ENCODE measurements at places on chromosomes 5 and 9.

DNA sequence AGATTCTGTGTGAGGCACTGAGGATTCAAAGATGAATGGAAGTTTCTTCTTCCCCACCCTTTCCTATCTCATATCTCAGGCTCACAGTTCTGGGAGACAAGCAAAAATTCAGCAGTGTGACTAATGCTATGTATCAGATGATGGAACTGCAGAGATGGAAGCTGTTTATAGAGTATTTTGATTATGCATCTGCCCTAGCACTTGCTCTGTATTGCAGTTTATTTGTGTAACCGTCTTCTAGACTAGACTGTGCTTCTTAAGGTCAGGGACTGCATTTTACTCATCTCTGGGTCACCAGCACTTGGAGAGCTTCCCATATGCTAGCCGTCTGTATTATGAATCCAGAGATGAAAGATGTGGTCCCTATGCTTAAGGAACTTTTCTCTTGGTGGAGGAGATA is 12.6 kb downstream of the CAVIN4 start:
- DNase-seq, result no peak

- DNase-seq, result no peak
Measured at GRCh38 chr9:116020146-116020545, 133.4 kb upstream of the PAPPA start.

GRCh38 chr9:1001838-1002237 is 25.4 kb downstream of the DMRT3 start:
- DNase-seq, result no peak

DNA sequence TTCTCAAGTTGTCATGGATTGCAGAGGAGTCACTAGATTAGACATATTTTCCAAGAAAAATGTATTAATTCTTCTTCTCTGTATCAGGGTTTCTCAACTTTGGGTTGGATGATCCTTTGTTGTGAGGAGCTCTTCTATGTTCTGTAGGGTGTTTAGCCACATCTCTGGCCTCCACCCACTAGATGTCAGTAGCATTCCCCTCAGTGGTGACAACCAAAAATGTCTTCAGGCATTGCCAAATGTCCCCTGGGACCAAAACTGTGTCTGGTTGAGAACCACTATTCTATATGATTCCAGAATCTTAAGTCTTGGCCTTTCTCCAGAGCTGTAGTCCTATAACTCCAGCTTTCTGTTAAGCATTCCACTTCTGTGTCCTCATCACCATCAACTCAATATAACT is 220.9 kb downstream of the KIAA0825 start:
- DNase-seq, result no peak

- DNase-seq, result no peak
Measured at GRCh38 chr5:173714551-173715428, 98.3 kb upstream of the BOD1 start.

- DNase-seq, result no peak
Measured at GRCh38 chr5:149271716-149272563, at the start of gene AFAP1L1. Gene AFAP1L1, plus strand, starts transcription at chr5:149271859. Its CDS starts 110 bp downstream, at chr5:149271969.

DNA sequence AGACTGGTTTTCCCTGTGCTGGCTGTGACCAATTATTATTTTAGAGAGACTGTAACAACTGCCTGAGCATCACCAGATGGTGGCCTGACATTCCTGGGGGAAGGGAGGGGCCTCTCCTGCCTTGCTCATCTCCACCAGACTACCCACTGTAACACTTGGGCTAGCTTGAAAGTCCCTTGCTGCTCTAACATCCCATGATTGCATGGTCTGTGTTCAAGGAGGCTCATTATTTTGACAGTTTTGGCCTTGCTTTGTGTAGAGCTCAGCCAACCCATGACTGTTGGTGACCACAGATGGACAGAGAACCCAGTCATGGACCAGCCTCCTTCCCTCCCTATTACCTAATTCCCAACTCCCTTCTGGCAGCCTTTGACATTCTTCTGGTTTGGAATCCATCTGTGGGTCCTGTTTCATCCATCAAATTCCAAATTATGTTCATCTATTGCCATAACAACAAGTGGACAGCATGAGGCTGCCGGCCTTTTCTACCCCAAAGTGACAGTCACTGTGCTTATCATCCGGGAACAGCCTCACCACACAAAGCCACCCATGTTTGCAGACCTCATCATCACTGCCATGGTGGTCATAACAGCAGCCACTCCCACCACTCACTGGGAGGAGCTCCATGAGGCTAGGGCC is 49.0 kb upstream of the ICE1 start:
- DNase-seq, result no peak

- DNase-seq, result no peak
Measured at GRCh38 chr9:71819115-71819739, 50.9 kb upstream of the CEMIP2 start.

DNA sequence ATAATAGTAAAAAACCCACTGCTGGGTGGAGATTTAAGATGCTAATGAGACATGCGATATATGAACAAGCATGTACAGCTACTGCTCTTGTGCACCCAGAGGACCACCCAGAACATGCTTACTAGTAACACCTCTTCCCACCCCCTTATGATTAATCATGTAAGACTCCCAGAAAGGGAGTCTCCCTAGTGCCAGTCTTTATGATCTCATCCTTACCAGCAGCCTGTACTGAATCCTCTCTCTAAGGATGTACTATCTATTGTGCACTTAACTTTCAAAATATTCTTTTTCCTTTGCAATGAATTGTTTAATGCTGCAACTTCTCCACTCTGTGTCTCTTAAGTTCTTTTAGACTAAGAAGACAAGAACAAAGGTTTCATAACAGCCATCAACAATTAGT is 9.1 kb upstream of the MAT2B start:
- no peak for DNase-seq

GRCh38 chr5:160959804-160960203 is 107.8 kb upstream of the ATP10B start:
- no peak for DNase-seq

DNA sequence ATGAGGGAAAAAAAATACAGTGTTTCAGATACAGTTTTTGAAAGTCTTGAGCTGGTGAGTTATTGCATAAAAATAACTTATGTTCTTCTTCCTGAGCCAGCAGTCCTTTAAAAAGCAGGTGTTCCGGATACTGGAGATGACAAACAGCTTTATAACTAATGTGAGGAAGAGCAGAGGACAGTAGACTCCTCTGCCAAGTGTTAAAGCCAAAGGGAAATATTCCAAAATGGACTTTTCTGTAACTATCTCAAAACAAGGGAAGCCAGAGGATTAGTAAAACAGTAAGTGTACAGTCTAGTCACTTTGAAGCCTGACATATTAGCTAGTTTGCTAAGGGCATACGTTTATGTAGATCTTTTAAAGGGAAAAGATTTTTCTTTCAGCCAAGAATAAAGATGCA is 11.0 kb upstream of the SNCAIP start:
- no peak for DNase-seq

DNA sequence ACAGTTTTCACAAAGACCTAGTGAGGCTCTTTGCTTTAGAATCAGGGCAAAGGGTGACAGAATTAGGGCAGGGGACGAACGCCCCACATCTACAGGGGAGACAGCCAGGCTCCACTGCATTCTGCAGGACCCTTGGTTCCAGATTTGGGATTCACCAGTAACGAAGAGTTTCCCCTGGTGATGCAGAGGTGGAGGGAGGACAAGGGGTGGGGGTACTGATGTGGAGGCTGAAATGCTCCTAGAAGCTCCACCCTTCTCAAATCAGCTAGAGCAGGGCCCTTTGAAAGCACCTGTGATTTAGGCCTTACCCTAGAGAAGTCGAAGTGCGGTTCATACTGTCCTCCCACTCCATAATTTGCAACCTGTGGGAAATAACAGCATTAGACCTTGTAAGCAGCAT is 29.1 kb downstream of the P4HA2 start:
- no peak for DNase-seq

DNA sequence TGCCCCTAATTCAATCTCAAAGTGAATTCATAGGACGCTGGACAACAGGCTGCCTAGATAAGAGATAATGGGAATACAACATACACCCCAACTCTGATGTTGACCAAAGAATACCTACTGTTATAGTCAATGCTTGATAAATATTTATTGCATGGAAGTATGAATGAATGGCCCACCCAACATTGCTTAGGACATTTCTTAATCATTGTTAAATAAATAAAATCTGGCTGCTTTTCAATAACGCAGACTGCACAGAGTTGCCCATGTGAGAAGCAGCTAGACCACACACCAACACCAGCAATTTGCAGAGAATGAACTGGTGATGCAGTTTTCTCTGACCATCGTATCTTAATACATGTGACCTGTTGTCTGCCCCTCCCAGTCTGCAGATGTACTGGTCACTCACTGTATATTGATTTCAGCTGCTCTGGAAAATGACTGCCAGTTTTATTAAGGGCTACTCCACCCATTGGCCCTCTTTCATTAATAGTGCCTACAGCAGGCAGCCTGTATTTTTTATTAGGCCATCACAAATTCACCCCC is 236.2 kb upstream of the WWC1 start:
- DNase-seq, result no peak

- DNase-seq, result no peak
Measured at GRCh38 chr5:8908055-8908683, 637.7 kb downstream of the SEMA5A start.

- DNase-seq, result no peak
Measured at GRCh38 chr5:154793599-154794524, 38.7 kb downstream of the LARP1 start.

GRCh38 chr5:40477856-40478546 is 201.7 kb upstream of the PTGER4 start:
- no peak for DNase-seq

DNA sequence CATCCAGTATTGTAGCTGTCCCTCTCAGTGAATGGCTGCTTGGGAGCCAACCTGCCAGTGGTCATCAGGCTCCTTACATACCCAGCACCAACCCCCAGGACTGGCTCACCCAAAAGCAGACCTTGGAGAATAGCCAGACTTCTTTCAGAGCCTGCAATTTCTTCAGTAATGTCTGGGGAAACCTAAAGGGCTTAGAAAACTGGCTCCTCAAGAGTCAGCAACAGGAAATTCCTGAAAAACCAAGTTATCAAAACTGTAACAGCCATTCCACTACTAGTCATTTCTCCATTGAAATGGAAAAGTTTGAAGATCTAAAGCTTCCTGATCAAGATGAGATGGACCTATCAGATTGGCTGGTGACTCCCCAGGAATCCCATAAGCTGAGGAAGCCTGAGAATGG is 12.3 kb upstream of the STING1 start:
- no peak for DNase-seq

GRCh38 chr5:39517800-39518199 is 93.0 kb upstream of the DAB2 start:
- DNase-seq, result no peak

GRCh38 chr9:90871327-90871935 is 69.8 kb downstream of the SYK start:
- DNase-seq, result no peak

- DNase-seq, result no peak
Measured at GRCh38 chr5:66144834-66145390, 812 bp downstream of the SREK1 start.

DNA sequence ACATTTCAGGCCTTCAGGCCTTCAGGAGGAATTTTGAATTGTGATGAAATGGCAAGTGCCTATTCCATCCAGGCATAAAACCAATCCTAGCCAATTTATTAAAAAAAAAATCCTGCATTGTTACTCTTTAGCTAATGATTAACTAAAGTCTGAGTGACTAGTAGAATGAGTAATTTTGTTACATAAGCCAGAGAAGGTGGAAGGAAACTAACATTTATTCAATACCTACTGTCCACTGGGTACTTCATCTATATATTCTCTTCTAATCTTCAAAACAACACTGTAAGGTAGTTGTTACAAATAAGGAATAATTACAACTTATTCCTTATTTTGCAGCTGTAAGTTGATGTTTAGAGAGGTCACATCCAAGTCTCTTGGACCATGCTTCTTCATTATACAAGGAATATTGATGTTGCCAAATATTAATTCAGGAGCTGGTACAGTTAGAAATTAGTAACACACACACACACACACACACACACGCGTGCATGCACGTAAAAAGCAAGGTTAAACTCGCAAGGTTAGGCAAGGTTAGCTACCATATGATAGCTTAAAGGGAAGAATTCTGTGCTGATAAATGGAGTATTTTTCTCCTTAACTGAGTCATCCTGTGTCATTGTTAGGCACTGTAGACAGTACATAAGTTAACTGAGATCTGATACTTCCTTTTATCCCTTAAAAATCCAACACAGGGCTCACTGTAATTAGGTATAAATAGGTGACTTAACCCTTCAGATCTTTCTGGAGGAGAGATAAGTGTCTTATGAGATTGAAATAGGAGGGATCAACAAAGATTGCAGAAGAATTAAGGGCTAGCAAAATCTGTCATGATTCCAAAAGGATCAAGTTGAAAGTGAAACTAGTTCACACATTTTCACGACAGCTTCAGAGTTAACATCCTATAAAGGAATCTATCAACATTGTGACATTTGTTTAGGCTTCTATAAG is 596.9 kb downstream of the PDE4D start:
- no peak for DNase-seq

DNA sequence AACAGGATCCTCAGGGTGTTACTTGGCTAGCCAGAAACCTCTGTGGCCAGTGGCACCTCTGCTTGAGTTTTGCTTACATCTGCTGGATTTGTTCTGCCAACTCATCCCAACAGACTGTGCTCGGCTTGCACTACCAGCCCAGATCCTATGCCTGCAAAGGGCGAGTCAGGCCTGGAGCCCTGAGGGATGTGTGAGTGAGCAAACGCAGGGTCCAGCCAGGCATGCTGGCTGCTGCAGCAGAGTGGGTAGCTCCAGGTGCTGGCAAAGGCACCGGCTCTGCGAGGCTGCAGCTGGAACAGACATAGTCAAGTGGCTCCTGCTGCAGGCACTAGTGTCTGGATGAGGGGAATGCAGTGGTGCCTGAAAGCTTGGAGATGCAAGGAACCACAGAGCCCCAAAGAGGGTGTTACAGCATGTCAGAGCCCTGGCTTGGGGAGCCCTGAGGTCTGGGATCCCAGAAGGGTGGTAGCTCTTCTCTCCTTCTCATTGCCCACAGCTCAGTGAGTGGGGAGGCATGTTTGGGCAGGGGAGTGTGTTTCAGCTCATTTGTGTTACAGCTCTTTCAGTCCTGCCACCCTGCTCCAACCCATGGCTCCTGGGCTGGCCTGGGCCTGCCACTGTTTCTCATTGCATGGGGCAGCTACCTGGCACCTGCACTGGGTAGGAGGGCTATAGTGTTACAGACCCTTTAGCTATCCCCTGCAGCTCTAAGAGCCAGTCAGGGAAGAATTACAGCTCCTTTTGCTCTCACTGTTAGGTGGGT is 332.6 kb downstream of the TAF11L14 start:
- DNase-seq, result no peak

GRCh38 chr5:58259685-58260152 is 200.2 kb downstream of the PLK2 start:
- DNase-seq, result no peak

All from activated CD8-positive, alpha-beta memory T cell treated with anti-CD3 and anti-CD28 coated beads for 1 hour (primary cell).